ENCODE measurements at places on chromosomes 2 and 18.

GRCh38 chr2:238030422-238031155 is 30.2 kb upstream of the SCLY start:
- DNase-seq = no peak

DNA sequence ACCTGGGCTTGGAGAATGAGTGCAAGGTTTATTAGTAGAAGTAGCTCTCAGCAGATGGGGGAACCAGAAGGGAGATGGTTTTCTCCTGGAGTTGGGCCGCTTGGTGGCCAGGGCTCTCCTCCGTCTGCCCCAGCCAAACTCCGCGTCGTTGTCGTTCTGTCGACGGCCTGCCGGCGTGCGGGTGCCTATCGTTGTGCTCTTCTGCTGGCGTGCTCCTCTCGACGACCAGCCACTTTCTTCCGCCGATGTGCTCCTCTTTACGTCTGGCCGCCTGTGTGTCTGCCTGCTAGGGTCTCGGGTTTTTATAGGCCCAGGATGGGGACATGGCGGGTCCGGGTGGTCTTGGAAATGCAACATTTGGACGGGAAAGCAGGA is 119.1 kb downstream of the BMPR2 start:
- DNase-seq = no peak

GRCh38 chr18:63051928-63052327 is 267.6 kb downstream of the BCL2 start:
- no peak for DNase-seq

DNA sequence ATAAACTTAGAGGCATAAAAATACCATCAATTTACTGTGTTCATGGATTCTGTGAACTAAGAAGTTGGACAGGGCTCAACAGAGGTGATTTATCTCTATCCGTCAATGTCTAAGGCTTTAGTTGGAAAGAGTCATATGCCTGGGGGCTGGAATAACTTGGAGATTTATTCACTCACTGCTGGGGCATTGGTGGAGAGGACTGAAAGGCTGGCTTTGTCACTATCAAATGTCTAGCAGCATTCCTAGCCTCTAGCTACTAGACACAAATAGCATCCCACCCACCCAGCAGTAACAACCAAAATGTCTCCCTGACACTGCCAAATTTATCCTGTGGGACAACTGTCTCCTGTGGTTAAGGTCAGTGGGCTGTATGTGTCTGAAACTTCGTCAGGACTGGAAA is 71.0 kb downstream of the EVA1A start:
- no peak for DNase-seq

DNA sequence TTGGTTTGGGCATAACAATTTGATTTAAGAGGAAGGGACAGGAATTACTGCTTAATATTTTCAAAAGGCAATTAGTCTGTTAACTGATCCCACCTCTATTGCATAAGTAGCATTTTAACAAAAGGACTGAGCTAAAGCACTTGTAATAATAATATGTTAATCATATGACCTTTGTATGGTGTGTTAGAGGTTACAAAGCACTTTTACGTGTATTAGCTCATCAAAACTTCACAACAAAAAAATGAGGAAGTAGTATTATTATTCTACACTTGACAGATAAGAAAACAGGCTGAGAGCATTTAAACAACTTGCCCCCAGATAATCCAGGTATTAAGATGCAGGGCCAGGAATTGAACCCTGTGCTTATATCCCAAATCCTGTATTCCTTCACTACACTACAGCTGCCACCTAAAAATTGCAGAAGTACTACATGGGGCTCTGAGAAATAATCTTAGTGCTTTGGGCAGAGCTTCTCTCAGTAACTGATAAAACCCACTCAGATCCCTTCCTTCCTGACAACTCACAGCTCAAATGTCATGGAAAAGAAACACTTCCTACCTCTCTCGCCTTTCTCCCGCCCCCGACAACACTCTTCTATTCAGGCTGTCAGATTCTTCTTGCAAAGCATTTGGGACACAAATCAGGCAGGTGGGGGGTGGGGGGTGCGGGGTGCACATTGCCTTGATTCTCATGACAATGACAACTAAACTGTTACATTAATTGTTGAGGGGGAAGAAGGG is 20.7 kb upstream of the KCTD1 start:
- DNase-seq = no peak

- DNase-seq = no peak
These were observed 1752.9 kb upstream of the CELF4 start for GRCh38 chr18:39318462-39318861.

DNA sequence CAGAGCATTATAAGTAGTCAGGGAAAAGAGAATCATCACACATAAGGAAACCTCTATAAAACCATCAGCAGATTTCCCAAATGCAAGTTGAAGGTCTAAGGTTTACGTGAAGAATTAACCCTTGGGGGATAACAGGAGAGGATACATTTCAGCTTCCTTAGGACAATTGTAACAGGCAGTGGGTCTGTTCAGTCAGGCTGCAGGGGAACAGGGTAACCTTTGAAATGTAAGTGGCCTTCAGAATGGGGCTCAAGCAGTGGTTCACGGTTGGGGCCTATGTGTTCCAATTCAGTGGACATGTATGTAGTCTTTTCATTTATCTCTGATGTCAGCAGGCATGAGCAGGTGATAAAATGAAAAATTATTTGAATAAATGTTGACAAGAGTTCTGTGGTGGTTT is 139.3 kb downstream of the EML6 start:
- DNase-seq = no peak

DNA sequence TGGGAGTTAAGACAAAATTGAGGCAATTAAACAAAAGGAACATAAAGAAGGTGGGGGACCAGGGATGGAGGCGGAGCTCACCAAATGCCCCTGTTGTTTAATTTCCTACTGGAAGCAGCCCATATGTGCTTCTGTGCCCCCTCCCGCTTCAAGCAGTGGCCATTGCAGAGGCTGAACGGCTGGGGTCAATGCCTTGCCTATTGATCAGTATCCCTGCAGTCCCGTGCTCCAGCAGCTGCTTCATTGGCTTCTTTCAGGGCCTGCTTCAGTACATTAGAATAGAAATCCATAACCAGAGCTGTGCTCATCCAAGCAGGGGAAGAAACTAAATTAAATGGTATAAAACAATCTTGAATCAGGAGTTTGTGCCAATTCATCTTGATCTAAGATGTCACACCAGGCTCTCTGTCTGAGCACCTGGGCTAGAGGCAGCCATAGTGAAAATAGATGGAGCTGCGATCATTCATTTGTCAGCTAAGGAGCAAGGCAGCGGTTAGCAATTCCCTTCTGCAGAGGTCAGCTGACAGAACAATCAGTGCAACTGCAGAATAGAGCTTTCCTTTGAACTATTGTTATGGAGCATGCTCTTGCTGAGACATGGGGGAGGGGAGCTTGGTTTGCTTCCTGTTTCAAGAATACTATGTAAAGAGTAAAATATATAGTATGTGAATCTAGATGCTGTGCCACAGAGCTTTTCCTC is 222.4 kb downstream of the WDR7 start:
- no peak for DNase-seq

- no peak for DNase-seq
These were observed 6.2 kb upstream of the INPP4A start for GRCh38 chr2:98438190-98439133.

DNA sequence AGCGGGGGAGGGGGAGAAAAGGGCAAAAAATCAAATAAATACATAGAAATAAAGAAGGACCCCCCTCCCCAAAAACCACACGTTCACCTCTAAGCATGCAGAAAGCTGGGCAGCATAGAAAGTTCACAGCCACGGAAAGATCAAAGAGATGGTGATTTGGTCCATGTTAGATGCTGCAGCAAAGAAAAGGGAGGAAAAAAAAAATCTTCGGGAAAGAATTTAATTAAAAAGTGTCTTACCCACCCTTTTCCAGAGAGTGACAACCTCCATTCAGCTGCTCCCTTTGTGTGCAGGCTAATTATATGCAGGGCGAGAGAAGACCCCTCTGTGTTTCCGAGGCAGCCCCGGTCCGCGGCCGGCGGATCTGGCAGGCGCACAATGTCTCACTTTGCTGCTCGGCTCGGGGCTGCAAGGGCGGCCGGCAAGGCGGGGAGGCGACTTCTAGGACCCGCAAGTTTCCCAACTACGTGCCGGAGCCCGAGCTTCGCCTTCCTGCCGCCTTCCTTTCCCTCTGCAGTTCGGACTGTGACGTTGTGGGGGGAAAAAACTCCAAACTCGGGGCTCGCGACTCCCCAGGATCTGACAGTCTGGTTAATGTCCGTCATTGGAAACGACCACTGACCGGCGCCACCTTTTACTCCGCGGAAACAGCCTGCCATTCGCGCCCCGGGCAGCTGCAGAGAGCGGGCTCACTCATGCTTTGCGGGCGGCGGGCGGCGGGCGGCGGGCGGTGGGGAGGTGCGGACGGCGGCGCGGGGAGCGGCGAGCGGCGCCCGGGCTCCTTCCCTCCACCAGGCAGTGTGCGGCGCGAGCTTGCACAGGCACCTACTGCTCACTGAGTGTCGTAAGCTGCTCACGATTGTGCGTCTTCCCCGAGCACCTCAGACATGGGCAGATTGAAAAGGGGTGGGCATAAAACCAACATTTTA is at the start of gene LRRTM1:
TSS of gene LRRTM1 (minus strand) at position 844 of the 929 bp plus-strand sequence. CDS start 933 bp downstream, outside the sequence.
- peak; percentile 52 for DNase-seq

GRCh38 chr18:27614951-27615844 is 430.1 kb upstream of the CHST9 start:
- DNase-seq = no peak

DNA sequence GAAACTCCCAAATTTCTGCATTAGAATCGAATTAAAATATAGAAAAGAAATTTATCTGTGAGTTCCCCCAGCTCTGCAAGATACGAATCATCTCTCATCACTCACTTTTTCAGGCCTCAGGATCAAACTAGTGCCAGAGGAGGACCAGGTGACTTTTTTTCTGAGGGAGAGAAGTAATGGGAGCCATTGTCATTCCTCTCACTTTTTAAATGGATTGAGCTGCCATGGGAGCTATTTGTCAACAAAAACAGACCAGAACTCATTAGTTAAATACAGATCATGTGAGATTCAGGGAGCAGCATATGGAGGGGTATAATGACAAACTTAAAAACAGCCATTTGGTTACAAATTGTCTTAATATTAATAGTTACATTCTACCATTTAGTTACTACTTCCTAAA is 594.4 kb downstream of the DPP10 start:
- DNase-seq = no peak
